ENCODE measurements at places on chromosomes 6 and 20.

DNA sequence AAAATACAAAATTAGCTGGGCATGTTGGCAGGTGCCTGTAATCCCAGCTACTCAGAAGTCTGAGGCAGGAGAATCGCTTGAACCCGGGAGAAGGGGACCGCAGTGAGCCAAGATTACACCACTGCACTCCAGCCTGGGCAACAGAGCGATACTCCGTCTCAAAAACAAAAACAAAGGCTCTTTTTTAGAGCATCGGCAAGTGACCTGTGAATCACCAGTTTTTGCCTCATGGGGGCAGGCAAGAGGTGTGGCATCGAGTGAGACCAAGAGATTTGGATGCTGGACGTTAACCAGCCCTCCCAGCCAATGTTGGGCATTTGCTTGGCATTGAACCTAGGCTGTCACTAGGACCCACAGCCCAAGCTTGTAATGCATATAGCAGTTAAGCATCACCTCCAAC is 14.6 kb upstream of the CDK5RAP1 start:
- peak; percentile 67 for DNase-seq

GRCh38 chr6:74018825-74019224 is 322.8 kb downstream of the CD109 start:
- peak; percentile 50 for DNase-seq

DNA sequence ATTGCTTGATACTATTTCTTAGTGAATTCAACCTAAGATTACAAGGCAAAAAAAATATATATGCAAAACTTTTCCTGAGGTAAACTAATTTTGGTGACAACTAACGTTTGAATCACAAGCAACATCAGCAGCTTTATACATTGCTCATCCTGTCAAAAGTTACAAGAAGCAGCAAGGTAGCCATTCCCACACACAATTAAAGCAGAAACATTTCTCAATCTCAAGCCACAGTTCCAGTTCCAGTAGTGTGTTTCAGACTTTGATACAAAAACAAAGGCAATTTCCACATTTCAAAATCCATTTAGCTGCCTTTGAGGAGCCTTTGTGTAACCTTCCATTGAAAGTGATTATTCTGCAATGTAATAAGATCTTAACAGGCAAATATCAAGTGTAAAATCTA is 191.0 kb downstream of the WDR27 start:
- DNase-seq = no peak

GRCh38 chr20:59829054-59829785 is 104.2 kb downstream of the SYCP2 start:
- peak; percentile 57 for DNase-seq
